ENCODE measurements at places on chromosomes 13 and 19. TPM values are rescaled to one million over a fixed set of nuclear protein-coding genes. Genes with fewer than 3 reads are reported as not detected.

The TEX29 gene
- not detected for total RNA-seq

The C13orf46 gene
- 0.14 TPM for total RNA-seq

The ZNF442 gene
- not detected for total RNA-seq

The KLK15 gene
- total RNA-seq, result not detected

The OXGR1 gene
- not detected for total RNA-seq

The PROZ gene
- not detected for total RNA-seq

The EDNRB gene
- not detected for total RNA-seq

The EXOC3L2 gene
- total RNA-seq, result 2.5 TPM

The ZNF284 gene
- 0.30 TPM for total RNA-seq

Measured in A549 treated with Hydrocortisone at 1 μM for 4 hours (cell line).